AG09309 (cell line): ENCODE measurements at places on chromosomes 2 and 18.

- peak; percentile 16 for DNase-seq
Measured at GRCh38 chr2:146124741-146125140, 1604.8 kb upstream of the ZEB2 start.

GRCh38 chr2:29829841-29830240 lies 91.5 kb downstream of the ALK start:
- DNase-seq = no peak

DNA sequence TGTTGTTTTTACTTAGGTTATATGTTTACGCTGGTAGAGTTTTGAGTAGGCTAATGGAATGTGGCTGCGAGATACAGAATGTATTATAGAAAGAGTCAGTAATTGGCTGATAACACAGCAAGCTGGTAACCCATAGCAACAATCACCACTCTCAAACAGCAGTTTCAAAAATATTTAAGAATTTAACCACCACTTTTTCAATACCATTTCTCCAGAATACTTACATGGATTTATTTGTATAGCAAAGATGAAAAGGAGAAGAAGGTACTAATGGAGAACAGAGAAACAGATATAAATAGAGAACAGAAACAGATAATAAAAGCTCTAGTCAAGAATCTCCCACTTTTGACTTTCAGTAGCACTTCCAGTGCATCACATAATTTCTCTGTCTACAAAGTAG lies 188.3 kb upstream of the SLC39A10 start:
- DNase-seq = no peak

- DNase-seq = no peak
Measured at GRCh38 chr2:203451689-203452088, 83.4 kb downstream of the RAPH1 start.

GRCh38 chr2:229612384-229612971 lies 101.9 kb downstream of the DNER start:
- no peak for DNase-seq

DNA sequence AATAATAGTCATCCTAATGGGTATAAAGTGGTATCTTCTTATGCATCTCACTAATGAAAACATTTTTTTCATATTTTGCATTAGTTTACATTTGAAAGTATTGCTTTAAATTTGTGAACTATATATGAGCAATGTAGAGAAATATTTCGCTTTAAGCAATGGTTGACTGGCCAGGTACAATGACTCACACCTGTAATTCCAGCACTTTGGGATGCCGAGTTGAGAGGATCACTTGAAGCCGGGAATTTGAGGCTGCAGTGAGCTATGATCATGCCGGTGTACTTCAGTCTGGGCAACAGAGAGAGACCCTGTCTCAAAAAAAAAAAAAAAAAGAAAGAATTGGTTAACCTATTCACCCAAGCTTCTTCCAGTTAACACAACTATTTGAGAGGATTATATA lies 15.1 kb downstream of the ZCCHC2 start:
- DNase-seq = no peak

GRCh38 chr2:45860136-45861121 lies 209.0 kb downstream of the PRKCE start:
- no peak for DNase-seq
